ENCODE measurements at places on chromosomes 2 and 18.

GRCh38 chr2:180664507-180664906, 315.9 kb upstream of the UBE2E3 start:
- no peak for DNase-seq

DNA sequence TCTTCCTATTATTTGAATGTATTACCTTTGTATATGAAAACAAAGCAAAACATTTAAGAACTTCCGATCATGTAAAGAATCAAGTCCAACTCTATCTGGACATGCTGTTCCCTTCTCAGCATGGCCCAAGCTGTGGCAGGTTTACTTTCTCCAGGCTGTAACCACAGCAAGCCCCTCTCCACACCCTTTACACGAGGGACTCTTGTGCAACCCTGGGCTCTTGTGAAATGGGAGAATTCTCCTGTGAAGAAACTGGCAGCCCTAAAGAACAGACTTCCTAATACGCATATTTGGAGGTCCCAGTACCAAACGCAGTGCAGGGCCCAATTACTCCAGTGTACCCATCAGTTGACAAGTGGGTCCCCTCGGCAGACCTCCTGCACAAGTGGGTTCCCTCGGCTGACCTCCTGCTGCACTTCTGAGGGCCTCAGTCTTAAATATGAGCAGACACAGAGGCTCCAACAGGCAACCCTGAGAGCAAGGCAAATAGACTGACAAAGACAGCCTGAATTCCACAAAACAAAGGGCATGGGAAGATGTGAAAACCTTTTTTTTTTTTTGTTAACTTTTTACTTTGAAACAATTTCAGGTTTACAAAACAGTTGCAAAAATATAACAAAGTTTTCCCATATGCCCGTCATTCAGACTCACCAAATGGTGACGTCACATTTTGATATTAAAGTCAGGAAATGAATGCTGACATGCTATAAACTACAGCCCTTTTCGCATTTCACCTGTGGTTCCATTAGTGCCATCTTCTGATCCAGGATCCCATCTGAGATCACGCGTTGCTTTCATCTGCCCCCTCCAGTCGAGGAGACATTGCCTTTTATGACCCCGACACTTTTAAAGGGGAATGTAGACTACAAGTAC, 78.2 kb downstream of the FBXO15 start:
- DNase-seq = no peak

- DNase-seq = peak; percentile 7
Observed at GRCh38 chr2:198657512-198658121, 800.1 kb downstream of the SATB2 start.

GRCh38 chr2:119638246-119638645, 40.8 kb upstream of the TMEM177 start:
- no peak for DNase-seq

- DNase-seq = no peak
Observed at GRCh38 chr2:142974288-142975024, 97.0 kb downstream of the KYNU start.

- no peak for DNase-seq
Observed at GRCh38 chr2:71813807-71814470, 333.7 kb downstream of the CYP26B1 start.

- no peak for DNase-seq
Observed at GRCh38 chr18:62585274-62586150, 62.7 kb downstream of the ZCCHC2 start.

DNA sequence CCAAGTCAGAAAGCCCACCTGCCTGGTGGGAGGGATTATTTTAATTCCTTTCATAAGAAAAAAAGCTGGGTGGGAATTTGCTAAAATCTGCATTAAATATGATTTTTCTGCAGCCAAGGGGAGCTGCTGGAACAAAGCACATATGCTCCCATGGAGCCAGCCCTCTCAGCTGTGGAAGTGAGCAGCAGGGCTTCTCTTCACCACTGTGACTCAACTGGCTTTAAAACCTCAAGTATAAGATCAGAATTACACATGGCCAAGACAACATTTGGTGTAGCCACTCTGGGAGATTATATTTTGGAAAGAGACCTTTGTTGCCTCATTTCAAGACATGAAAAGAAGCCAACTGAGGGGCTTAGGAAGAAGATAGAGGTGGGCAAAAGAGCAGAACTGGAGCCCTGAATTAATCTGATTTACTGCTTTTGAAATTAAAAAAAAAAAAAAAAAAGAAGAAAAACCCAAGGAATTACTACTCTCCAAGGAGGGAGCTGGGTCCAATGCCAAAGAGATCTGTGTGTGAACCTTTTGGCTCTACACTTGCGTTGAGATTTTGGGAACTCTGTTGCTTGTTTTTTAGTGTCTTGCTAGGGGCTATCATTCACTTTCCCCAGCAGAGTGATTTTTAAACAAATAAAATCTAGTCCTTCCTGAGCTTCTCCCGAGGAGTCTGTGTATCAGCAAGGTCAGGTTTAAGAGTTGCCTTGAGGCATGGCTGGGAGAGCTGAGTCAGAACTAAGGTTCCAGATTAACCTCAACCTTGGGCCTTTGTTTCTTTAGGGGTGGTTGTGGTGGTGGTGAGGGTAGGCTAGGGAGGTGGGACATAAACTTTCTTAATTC, 6.0 kb downstream of the LHCGR start:
- no peak for DNase-seq

DNA sequence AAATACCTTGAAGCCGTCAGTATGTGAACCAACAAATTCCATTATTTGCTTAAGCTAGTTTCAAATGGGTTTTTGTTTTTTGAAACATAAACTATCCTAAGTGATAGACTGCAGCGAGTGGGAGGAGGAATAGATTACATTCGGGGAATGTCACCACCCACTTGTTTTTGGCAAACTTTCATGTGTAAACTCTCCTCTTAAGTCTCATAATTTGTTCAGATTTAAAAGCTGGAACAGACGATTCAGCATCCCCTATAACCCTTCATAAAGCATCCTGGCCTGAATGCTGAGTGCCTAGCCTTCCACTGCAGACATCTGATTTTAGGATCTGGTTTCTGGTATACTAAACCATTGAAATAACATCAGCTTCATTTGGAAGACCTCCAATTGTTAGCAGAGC, 51.0 kb downstream of the CPO start:
- DNase-seq = no peak

GRCh38 chr2:99573634-99574251, 83.9 kb upstream of the REV1 start:
- DNase-seq = no peak

GRCh38 chr18:2805970-2806943, 40.5 kb upstream of the EMILIN2 start:
- DNase-seq = no peak

DNA sequence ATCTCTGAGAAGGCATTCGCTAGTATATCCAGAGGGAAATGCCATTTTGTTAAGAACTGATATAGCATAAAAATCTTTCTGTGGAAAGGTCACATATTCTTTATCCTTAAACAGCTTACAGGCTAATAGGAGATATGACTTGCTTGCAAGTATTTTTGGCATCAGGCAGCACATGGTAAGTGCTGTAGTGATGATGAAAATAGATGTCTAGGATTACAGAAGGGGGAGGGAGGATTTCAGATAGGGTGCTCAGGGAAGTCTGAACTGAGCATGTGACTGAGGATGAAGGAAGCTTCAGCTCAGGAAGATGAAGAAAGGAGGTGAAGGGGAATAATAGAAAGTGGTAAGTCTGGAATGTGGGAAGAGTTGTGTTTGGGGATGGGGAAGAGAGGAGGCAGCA, 158.5 kb upstream of the NOSTRIN start:
- no peak for DNase-seq

DNA sequence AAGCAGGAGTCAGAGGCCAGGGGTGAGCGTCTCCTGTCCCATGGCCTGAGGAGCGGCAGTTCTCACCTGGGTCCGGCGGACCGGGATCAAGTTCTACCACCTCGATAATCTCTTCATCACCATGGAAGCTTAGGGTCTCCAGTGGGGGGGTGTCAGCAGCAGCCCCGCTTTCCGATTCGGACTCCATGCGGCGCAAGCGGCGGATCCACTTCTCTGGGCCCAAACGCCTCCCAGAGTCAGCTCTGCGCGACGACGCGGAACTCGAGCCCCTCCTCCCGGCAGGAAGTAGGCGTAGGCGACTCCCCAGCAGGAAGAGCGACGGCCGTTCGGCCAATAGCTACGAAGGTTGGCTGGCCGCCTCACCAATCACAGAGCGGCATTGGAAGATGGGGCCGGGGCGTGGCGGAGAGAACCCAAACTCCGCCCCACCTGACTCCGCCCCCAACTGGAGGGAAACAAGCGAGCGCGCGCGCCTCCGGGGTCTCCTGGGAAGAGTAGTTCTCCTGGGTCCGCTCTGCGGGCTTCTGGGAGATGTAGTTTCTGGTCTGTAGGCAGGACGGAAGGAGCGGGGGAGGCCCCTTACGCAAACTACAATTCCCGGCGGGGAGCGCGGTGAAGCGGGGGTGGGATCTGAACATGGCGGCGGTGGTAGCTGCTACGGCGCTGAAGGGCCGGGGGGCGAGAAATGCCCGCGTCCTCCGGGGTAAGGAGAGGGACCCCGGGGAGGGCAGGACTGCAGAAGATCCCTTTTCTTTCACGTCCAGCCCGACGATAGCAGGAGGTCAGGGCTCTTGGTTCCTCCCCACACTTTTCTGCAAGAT, at the start of the genes AAMP and PNKD:
Gene AAMP (minus strand): TSS at position 238 of the 821 bp plus-strand sequence. CDS start 51 bp downstream, at position 187.
Gene PNKD (plus strand): TSS at position 620 of the 821 bp plus-strand sequence. CDS start 17 bp downstream, at position 637.
- DNase-seq = peak; percentile 100

DNA sequence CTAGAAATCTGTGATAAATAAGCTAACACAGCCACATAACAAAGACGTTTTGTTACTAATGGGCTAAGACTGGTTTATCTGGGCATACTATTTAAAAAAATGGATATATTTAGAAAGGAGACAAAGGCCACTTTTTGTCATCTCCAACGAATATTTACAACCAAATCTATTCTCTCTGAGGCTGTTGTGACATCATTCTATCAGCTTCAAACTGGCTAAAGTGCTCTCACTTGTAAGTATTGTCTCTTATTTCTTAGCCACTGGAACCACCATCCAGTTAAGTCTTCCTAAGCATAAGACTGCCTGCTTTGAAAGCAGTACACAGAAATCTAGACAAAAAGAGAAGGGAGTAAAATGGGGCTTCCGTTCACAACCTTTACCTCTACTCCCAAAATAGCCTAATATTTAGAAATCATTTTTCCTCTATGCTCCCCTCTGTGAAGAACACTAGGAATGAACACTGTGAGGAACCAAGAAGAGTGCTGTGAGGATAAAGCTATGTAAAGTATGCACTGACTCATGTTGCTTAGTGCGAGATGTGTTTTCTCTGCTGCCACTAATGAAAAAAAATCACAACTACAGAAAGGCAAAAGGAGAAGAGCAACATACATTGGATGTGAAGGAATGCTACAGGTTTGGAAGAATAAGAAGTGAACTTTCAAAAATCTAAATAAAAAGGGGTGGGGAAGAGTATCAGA, 264.1 kb downstream of the EXOC6B start:
- DNase-seq = peak; percentile 29

DNA sequence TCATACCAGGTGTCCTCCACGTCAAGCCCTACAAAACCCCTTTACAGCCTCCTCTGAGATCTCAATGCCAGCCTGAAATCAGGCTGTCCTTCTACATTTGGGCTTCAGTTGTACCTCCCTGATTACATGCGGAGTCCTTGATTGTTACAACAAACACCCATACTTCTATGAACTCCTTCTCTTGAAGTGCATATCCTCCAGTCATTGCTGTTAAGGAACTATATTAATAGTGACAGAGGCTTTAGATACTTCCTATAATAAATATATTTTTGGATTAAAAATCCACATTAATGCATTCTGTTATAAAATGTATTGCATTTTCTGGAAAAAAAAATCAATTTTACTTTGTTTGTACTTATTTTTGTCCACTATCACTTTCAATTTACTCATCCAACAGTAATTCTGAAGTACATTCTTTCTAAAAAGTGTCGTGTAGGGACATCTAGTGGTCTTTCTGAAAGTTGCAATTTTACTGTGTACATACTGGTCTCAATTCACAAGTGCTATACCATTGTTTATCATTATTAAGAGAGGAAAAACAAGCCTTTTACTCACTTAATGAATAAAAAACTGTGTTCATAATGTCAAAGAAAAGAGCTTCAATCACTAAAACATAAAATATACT, 316.4 kb downstream of the DSEL start:
- DNase-seq = no peak

DNA sequence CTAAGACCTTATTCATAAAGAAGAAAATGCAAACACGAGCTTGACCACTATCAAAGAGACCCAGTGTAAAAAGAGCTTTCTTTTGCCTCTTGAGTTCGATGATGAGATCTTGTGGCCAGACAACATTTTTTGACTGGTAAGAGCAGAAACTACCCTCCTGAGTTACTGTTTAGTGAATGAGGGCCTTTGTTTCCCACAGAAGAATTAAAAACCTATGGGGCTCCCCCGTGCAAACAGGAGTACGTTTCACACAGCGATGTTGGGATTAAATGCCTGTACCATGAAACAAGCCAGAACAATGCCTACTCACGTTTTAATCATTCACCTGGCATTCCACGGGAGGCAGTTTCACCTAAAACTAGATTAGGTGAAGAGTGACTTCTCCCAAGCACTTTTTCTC, 36.0 kb downstream of the MYCN start:
- DNase-seq = no peak

GRCh38 chr18:2976218-2977132, 36.5 kb downstream of the LPIN2 start:
- no peak for DNase-seq

- DNase-seq = peak; percentile 97
Observed at GRCh38 chr18:9575558-9575957, 38.8 kb downstream of the PPP4R1 start.

GRCh38 chr2:127176371-127177311, 43.5 kb downstream of the CYP27C1 start:
- DNase-seq = no peak

DNA sequence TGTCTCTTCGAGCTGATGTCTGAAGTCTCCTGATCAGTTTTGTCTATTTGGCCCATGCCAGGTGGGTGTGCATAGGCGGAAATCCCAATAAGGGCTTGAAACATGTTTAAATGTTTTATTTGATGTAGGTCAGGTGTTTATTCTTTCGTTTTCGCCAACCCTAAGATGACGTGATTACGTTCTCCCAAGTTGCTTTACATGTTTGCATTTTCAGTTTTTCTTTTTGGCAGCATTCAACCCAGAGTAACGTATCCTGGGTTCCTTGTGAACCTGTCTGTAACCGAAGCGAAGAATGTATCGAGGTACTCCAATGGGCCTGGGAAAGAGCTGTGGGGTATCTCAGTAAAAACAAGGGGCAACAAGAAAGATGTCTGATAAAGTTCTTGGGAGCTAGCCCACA, 3.1 kb downstream of the ALPK2 start:
- DNase-seq = no peak

DNA sequence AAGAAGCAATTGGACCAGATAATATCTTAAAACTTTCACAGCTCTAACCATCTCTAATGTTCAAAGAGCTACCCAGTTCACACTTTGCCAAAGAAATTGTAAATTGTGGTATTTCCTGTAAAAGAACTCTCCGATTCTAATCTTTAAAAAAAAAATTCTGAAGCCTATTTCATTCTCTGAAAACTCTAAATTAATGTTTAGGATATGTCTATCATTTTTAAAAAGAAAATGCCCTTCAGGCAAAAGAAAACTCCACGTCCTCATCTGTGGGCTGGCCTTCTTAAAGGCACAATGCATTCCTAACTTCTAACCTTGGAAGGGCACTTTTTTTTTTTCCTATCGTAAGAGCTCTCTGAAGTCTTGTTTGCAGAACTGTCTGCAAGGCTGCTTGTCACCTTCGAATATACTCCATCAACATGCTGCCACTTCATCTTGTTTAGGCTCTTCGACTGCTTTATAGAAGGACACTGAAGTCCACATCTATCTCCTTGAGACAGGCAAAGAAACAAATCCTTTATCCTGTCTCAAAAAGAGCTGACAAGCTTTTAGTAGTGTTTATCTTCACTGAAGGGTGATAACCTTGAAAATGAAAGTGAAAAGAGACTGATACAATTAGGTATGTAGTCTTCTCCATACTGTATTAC, 124.3 kb upstream of the SLC39A10 start:
- no peak for DNase-seq
